Urothelium cell line (cell line): ENCODE measurements at places on chromosomes 12 and 14.

GRCh38 chr14:71290960-71291466 is 383.8 kb downstream of the PCNX1 start:
- peak; percentile 76 for DNase-seq

DNA sequence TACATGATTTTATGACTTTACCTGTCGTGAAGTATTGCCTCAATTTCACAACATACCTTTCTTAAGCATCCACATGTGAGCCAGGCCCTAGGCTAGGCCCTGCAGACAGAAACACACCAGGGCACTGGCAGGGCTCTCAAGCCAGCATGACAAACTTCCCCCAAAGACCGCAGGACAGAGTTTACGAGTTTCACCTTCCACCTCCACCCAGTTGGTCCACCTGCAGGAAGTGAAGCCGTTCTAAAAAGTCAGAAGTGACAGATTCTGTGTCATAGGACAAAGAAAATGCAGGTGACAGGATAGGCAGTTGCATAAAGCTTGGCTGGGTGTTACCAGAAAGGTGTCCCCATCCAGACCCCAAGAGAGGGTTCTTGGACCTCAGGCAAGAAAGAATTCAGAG is 382.3 kb downstream of the PCNX1 start:
- no peak for DNase-seq

GRCh38 chr12:67648521-67649260 is at the start of gene DYRK2:
Gene DYRK2, plus strand, starts transcription at chr12:67648745. Its CDS starts 389 bp downstream, at chr12:67649134.
- peak; percentile 85 for DNase-seq

DNA sequence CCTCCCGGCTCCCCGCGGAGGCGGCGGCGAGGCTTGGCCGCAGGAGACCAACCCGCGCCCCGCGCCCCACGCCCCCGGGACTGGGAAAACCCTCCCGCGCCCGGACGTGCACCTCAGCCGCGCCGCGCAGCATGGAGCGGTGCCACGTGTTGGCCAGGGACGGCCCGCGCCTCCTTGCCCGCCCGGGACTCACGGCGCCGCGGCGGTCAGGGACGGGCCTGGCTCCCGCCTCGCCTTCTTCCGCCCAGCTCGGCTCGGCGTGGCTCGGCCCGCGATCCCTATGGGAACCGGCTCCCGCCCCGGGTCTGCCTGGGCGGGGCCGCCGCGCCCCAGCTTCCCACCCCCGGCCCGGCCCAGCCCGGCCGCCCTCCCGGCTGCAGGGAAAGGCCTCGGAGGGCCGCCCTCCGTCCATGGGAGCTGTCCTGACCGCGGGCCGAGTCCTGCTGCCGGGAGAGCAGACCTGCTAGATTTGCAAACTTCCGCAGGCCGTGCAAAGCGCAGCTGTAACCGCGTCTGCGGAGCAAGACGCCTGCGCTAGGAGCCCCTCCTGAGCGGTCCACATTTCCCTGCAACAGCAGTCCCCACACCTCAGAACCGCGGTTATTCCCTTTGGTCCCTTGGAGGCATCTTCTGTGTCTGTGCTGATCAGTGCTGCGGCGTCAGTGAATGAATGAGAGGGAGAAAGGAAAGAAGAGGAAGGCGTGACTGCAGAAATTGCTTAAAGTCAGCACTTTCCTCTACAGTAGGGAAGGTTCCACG is at the start of gene CDKL1:
CDKL1 (minus strand) TSS at position 251 of the 759 bp plus-strand sequence. CDS start 1,013 bp downstream, outside the sequence.
- peak; percentile 90 for DNase-seq

- DNase-seq, result no peak
These were observed 33.6 kb downstream of the TMEM233 start for GRCh38 chr12:119627019-119627643.

DNA sequence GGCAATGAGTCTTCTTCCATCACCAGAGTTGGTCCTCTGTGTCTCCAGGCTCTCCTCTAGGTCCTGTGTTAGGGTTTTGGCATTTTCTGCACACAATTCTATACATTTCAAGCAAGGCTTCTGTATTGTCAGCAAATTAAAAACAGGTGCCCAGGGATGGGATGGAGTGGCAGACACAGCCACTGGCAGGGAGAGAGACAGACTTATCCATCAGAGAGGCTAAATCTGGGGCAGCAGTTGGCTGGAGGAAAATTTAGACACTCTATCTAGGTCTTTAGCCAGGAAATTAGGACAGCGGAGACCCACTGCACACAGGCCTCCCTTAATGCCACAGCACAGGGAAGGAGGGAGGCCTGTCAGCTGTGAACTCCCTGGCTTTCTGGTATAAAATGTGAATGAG is 20.2 kb downstream of the PLEKHD1 start:
- no peak for DNase-seq

DNA sequence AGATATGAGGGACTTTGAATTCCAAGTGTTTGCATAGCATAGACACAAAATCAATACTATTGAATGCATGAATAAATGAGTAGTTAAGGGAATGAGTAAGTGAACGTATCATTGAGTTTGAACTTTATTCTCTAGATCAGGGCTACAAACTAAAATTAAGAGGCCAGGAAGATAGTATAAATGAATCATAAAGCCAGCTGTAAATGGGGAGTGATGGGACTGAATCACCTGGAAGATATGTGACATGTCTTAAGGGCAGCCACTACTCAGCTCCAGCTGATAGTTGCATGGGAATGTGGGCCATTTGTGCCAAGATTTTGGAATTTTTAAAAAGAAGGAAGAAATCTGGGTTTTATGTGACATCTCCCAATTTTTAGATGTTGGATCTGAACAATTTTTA is 229.9 kb downstream of the AKAP6 start:
- no peak for DNase-seq

DNA sequence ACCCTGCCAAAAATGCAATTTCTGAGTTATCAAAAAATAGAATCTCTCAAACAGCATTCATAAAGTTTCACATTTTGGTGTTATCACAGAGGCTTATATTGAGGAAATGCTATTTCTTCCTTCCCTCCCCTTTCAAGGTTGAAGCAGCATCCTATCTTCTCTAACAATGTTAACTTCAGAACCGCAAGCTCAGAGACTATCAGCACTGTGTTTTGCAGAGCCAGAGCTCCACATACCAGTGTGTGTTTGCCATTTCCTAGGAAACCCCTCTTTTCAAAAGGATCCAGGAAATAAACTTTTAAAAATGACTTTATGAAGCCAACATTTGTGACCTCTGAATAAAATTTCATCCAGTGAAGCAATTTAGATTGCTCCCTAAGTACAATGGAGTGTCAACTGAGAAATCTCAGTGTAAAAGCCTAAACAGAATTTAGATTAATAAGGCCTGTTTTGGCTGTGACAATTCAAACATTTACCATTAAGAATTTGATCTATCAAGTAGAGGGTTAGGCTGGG is 332.6 kb downstream of the NOVA1 start:
- no peak for DNase-seq

- no peak for DNase-seq
These were observed 85.7 kb downstream of the DUSP16 start for GRCh38 chr12:12476857-12477531.

GRCh38 chr12:104064842-104065427 is 604 bp downstream of the HCFC2 start:
- DNase-seq, result no peak

DNA sequence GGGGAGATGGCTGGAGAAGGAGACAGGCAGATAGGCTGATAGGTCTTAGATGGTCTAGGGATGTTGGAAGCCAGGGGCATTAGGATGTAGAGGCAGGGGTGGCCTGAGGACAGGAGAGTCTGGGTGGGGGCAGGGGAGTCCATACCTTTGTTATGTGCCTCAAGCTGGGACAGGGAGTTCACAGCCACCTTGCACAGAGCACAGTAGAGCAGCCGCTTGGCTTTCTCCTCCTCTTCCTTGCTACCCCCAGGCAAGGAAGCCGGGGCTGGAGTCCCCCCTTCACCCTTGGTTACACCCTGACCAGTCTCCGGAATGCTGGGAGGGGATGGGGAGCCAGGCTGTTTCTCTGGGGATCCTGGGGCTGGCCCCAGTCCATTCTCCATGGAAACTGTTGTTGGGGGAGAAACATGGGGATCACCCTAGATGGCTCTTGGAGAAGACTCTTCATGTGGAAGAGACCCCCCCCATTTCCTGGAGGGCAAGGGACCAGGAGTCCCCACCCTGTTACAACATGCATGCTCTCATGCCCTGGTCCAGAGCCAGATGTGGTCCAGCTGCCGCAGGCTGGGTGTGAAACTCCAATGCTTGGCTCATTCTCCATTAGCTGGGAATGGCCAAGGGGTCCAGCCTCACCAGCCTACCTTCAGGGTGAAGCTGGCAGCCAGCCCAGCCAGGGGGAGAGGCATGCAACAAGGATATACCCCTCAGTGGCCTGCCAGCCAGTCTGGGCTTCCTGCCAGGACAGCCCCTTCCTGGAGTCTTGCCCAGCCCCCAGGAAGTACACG is 7.2 kb upstream of the GPR84 start:
- DNase-seq, result no peak

GRCh38 chr14:49945448-49946319 is 52.8 kb downstream of the ARF6 start:
- no peak for DNase-seq

DNA sequence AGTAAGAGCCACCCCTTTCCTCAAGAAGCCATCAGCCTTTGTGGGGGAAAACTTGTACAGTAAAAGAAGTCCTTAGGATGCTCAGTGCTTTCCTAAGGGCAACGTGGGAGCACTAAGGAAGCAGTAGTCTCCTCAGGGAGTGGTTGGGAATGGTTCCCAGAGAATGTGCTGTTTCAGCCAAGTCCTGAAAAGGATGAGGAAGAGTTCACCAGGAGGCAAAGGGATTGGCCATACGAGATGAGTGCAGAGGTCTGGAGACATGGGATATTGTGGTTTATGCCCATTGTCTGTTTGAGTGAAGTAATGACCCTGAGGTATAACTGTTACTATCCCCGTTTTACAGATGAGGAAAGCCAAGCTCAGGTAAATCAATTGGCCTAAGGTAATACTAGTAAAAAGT is 86.0 kb upstream of the ATF1 start:
- no peak for DNase-seq

- no peak for DNase-seq
These were observed 54.4 kb downstream of the SMUG1 start for GRCh38 chr12:54134395-54134794.

DNA sequence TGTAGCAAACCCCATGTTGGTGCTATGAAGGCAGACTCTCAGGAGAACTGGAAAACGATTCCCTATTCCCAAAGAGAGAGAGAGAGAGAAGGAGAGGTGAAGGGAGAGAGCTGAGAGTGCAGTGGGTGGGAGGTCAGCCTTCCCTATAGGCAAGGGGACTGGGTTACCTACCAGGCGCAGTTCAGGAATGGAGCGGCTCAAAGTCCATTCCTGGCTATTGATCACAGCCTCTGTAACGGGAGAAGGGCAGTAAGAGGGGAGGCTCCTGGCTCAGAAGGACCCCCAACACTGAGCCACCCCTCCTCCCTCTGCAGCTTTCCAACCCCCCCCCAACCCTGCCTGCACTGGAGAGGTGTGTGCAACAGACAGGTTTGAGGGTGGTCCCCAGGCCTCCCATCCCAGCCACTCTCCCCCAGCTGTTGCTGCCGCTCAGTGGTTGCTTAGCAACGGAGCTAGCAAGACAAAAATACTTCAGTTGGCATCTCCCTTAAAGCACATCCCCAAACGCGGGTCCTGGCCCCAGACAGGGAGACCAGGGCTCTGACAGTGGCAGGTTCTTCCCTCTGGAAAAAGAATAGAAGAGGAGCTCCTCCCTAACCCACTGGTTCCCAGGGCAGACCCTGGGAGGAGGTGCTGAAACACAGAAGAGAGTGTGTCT is 3.2 kb downstream of the AGAP2 start:
- no peak for DNase-seq

DNA sequence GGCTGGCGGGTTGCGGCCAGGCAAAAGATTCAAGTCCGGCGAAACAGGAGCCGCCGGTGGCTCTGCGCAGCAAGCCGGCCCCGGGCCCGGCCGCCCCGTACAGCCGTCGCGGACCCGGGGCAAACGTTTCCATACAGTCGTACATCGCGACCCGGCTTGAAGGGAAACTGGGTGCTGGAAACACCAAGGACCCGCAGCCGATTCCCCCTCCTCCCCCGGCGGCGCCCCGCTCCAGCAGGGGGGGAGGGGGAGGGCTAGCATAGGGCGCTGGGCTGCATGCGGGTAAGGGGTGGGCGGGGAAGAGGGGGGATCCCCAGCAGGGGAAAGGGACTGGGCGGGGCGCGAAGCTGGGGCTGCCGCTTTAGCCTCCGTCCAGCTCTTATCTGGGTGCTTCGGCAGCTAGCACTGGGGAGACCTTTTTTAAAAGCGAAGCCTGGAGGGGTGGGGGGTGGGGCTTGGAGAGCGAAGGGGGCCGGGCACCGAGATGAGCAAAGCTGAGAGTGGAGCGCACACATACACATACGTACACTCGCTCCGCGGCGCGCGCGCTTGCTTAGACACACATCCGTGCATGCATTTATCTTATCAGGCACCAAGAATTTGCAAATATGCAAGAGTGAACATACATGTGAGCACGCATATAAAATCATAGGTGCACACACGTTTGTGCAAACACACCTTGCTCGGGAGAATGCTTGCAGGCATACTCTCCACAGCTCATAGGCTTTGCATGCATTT is 11.9 kb downstream of the RARG start:
- peak; percentile 42 for DNase-seq

DNA sequence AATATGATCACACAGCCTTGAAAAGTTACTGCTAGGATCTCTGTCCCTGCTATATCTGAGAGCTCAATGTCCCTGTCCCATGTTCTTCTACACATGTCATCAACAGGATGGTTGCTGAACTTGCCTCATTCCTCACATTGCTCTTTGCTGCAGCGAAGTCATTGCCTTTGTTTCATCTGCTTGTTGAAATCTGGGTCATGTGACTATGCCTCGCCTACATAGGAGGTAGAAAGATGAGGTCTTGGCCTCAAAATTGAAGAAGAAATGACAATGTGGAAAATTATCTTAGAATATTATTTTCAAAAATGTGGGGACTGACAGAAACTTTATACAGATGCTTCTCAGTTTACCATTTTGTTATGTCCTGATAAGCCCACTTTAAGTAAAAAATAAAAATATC is 494.2 kb downstream of the SOX5 start:
- no peak for DNase-seq

DNA sequence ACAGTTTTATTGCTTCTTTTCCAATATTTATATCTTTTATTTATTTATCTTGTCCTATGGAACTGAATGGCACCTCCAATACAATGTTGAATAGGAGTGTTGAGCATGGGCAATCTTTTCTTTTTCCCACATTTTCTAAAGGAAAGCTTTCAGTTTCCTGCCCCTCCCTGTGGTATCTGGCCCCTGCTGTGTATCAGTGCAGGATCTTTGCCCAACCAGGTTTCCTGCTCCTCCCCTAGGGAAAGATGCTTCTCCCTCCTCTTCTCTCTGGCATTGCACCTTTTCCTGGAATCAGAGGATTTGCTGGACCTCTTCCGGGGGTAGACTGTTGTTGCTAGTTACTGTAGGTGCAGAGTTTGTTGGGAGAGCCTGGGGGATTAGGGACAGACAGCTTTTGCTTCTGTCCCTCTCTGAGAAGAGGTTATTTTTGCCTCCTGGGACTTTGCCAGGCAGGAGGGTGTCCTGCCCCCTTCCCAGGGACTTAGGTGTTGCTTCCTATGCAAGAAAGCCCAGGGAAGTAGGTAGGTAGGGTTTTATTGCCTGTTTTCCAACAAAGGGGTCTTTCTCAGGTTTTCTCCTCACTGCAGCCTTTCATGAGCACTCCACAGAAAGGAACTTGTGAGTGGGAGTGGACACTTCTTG is 67.6 kb downstream of the POLR3B start:
- no peak for DNase-seq
